ENCODE measurements at places on chromosomes 3 and 15.

GRCh38 chr15:71957026-71957425, 146.7 kb downstream of the NR2E3 start:
- no peak for DNase-seq

DNA sequence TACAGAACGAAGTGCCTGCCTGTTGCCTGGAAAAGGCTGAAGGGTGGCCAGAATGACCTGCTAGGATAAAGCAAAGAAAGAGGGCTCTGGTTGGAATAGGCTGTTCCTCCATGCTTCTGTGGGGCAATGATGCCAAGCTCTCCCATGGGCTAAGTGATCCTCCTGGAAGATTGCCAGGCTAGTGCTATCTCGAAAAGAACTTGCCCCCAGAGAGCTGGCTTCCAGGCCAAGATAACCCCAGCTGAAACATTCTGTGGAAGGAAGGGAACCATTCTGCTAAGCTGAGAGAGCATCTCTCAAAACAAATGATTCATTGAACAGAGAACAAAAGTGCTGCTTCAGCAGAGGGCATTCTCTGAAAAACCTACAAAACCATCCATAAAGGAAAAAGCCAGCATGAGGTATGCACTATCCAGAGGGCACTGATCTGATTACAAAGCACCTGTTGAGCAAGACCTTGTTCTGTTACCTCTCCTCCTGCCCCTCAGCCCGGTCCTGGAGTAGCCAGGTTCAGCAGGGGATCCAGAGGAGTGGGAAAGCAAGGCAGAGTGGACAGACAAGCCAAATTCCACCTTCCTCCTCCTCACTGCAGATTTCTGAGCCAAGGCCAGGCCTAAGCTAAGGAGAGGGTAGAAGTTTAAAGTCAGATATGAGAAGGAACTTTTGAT, 31.9 kb upstream of the SPRED1 start:
- no peak for DNase-seq

DNA sequence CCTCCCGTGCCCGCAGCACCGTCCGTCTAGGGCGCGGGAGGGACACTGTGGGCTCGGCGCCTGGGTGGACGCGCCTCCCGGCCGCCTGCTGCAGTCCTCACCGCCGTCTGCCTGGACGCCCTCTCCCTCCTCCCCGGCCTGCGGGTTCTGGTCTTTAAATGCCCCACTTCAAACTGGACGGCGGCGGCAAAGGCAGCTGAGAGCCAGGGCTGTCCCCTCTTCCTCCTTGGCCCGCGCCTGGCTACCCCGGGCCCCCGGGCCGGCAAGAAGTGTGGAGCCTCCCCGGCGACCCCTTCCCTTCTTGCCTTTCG, 426 bp downstream of the CBLB start:
- DNase-seq, result no peak

DNA sequence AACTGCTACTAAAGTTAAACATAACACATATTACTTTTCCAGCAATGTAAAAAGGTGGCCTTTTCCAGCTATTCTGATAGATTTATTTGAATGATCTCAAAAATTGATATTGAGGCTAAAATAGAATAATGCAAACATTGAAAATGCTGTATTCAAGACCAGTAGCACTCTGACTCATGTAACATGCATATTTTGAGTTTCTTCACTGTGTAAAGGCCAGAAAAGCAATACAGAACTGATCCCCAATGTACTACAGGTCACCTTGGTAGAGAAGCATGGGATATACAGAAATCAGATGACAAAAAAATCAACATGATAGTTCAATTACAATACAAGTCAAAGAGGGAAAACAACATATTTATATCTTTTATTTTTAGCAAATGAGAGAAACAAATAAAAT, 419.6 kb downstream of the DIPK2A start:
- DNase-seq, result no peak

DNA sequence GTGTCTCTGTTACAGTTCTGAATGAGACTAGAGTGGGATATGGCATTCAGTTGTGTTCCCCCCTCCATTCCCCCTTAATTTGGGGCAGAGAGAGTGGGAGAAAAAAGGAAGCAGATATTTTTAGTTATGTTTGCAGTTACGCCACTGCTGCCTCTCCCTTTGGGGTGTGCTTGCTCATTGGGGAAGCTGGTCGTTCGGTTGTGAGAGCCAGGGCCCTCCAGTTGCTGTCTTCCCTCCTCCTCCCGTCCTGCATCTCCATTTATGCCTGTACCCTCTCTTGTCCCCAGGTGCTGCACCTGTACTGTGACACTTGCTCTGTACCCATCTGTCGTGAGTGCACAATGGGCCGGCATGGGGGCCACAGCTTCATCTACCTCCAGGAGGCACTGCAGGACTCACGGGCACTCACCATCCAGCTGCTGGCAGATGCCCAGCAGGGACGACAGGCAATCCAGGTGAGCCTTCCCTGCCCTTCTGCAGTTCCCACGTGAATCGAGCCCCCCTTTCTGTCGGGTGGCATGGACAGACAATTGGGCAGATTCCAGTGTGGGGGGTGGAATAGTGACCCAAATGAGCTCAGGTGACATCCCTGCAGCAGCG, 55.8 kb downstream of the TRIM71 start:
- no peak for DNase-seq

- DNase-seq, result no peak
Observed at GRCh38 chr15:67097930-67098740, 32.7 kb downstream of the SMAD3 start.

- no peak for DNase-seq
Observed at GRCh38 chr3:148778926-148779325, 48.7 kb upstream of the CPB1 start.

- no peak for DNase-seq
Observed at GRCh38 chr3:98497381-98497780, at the start of gene OR5K2. Gene OR5K2 (plus strand): TSS chr3:98497681. CDS start chr3:98497681, 0 bp downstream.

GRCh38 chr3:119620899-119621298, 23.2 kb downstream of the PLA1A start:
- no peak for DNase-seq

DNA sequence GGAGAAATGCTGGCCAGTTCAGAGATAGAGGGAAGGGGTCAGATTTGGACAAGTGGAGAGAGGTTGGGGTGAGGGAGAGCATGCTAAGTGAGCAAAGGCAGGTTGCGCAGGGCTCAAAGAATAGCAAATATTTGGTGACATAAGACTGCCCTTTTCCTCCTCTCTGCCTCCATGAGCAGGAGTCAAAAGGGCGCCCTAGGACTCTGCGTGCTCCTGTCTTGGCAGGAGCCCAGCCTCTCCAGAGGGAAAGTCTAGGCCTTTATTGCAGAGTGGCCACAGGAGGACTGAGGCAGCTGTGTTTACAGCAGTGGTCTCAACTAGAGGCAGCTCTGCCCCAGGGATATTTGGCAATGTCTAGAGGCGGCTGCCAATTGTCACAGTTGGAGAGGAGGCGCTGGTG, 165.6 kb downstream of the FAM43A start:
- DNase-seq, result no peak

- DNase-seq, result no peak
Observed at GRCh38 chr3:80424951-80425350, 657.2 kb upstream of the ROBO1 start.

DNA sequence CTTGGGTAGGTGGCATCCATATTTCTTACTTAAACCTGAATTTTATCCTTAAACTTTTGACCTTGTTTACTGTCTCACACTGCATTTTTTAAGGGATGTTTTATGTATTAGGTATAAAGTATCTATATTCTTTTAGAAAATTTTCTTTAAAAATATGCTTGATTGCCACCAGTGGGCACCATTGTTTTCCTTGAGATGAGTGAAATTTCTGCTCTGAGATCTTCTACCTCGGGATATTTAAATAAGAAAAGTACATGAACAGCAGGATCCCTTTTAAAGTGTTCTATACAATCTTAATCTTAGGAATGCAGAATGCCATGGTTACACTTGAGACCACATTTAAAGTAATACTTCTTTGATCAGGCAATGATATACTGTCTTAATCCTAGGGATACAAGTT, 108.7 kb downstream of the SLMAP start:
- DNase-seq, result no peak

DNA sequence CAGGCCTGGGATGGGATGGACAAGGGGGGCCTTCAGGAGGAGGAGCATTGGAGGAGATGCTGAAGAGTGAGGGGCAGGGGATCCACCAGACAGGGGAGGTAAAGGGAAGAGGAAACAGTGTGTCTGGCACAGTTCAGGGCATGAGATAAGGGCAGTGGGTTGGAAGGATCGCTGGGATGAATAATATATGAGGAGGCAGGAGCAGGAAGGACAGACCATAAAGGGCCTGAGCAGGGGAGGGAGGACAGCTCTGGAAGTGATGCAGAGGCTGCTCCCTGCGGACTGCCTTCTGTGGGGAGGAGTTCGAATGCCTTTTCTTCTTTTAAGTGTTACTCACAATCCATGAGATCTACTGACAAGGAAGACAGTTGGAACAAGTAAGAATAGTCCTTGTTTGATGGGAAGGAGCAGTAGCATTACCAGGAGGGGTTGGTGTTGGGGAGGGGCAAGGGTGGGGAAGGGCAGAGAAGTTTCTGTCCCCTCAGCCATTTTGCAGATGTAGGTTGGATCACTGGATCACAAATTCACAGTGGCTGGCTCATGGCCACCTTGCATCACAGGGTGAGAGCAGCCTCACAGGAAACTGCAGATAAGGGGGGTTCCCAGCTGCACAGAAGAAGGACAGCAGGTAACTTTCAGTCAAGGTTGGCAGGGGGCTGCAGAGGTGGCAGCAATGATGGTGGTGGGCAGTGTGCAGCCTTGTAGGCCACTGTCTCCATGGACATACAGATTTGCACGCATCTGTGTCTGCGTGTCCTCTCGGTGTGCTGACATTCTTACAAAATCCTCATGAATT, 91.9 kb upstream of the SNRPN start:
- no peak for DNase-seq

DNA sequence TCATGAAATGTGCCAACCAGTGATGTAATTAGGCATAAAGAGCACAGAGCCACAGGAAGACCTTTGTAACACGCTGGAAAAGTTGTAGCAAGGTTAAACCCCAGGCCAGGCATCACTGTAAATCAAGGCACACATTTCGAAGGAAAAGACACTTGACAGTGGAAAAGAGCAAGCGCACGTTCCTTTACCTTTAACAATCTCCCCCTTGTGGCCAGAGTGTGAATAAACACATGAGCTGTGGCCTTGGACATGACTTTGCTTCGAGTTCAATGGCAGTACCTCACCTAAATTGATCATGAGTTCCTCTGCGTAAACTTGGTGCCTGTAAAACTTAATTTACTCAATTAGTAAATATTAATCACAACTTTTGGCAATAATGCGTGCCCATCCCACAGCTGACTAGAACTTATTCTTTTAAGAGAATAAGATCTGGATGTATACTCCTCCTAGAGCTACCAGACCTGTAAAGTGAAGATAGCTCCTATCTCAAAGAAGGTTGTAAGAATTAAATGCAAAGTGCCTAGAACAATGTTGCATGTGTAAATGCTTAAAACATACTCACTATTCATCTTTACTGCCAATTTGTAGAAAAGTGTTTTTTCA, 757.0 kb upstream of the NECTIN3 start:
- DNase-seq, result no peak

DNA sequence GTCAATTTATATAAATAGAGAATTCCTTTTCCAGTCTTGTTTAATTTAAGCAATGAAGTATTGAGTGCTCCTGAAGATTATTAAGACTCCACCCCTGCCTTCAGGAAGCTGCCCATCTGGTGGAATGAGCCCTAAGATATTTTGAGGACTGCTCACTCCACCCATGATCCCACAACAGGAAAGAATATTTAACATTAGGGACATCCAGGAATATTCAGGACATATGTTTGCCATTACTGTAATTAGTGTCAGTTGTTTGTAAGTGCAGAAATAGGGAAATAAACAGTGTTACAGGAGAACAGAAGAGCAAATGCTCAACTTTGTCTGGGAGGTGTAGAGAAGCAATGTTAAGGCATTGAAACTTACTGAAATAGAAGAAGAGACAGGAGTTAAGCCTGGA, 375.0 kb downstream of the ROBO2 start:
- no peak for DNase-seq

- DNase-seq, result no peak
Observed at GRCh38 chr3:51954105-51954504, 1.1 kb upstream of the GPR62 start.

GRCh38 chr15:88802250-88802990, 816 bp upstream of the ACAN start:
- DNase-seq, result no peak

- no peak for DNase-seq
Observed at GRCh38 chr3:64170270-64170669, 55.0 kb downstream of the PRICKLE2 start.

- DNase-seq, result no peak
Observed at GRCh38 chr3:73674280-73674679, 49.5 kb upstream of the PDZRN3 start.

- no peak for DNase-seq
Observed at GRCh38 chr3:139339219-139339906, 4.5 kb upstream of the MRPS22 start.

DNA sequence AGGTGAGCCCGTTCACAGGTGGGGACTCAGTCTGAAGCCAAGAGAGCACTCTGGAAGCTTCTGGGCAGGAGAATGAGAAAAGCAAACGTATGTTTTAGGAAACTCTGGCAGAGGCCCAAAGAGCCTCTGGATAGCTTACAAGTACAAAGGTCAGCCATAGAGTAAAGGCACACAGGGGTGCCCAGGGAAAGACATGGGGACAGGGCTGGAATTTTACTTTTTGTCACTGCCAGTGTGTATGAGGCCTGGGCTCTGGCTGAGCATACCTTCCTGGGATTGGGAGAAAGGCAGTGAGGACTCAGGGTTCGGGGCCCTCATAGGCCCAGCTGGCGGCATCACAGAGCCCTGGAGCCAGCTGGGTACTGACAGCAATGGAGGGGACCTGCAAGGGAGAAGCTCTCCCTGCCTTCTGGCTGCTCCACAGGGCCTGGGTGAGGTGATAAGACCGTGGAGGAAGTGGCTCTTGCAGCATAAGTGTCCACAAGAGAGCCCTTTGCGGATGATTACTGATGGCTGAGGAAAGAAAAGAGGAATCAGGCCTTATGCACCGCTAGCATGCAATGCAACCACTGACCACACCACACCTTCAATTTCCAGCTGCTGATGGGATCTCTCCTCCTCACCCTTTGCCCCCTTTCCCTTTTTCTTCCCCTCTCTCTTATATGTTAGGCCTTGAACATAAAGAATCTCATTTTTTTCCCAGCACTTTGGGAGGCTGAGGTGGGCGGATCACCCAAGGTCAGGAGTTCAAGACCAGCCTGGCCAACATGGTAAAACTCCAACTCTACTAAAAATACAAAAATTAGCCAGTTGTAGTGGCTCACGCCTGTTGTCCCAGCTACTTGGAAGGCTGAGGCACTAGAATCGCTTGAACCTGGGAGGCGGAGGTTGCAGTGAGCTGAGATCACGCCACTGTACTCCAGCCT, 25.1 kb upstream of the BCL2L10 start:
- DNase-seq, result no peak

- no peak for DNase-seq
Observed at GRCh38 chr3:172622916-172623700, 87.8 kb downstream of the NCEH1 start.

GRCh38 chr3:22728406-22728805, 474.7 kb upstream of the UBE2E2 start:
- no peak for DNase-seq

GRCh38 chr3:7260975-7261374, 400.1 kb downstream of the GRM7 start:
- no peak for DNase-seq
